ENCODE measurements at places on chromosomes 2 and 18.

DNA sequence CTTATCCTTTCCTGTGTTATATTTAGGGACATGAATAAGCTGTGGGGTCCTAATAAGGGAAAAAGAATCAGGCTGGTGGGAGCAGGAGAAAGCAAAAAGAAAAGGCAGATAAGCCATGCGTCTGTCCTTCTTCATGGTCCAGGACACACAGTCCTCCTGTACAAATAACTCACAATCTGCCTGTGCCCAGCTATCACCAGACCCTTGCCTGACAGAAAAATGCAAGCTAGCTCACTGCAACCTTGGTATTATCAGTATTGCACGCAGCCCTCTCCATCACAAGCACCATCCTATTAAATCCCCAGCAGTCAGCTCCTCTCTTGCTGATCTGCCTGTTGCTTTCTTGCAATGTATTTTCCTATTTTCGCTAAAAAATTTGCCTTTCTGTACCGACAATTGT lies 78.0 kb downstream of the NEURL3 start:
- no peak for DNase-seq
- H3K4me3 ChIP-seq, result peak overlapping the region; percentile 48
- H3K27me3 ChIP-seq, result no peaks in the 10 kb centered on the region
- H3K27ac ChIP-seq, result peak overlapping the region; percentile 96
- peaks cover 21% of the 10 kb centered on the region for H3K36me3 ChIP-seq

DNA sequence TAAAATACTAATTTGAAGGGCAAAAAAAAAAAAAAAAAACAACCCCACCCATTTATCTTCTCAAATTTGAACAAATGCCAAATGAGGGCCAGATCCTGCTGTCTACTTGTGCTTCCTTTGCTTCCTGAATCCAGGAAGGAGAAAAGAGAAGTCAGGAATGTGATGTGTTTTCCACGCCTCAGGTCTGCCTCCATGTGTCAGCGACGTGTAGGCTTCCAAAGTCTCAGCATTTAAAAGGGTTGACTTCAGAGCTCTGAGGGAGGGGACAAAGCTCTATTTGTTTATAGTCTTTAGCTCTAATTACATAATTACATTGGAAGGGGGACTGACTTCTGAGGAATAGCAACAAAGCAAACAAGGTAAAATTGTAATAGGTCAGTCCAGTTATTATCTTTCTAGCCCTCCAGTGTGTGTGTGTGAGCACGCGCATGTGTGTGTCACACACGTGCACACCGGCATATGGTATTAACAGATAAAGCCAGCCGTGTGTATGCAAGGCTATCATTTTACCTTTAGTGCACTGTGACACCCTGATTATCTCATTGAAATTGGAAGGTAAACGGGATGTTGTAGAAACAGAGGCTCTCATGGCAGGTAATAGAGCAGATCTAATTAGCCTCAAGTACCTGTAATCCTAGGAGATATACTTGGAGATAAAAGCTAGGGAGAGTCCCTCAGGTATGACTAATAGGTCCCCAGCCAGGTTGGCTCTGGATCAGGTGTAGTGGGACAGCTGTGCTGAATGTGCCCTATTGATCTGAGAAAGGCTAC lies 911.4 kb upstream of the ZEB2 start:
- H3K36me3 ChIP-seq, result no peaks in the 10 kb centered on the region
- H3K27me3 ChIP-seq, result peaks cover 11% of the 10 kb centered on the region
- H3K4me3 ChIP-seq, result no peak overlapping the region
- peak; percentile 69 for DNase-seq
- H3K4me1 ChIP-seq, result peaks cover 14% of the 10 kb centered on the region

GRCh38 chr2:143442193-143442592 lies 313.0 kb downstream of the ARHGAP15 start:
- H3K27me3 ChIP-seq, result no peaks in the 10 kb centered on the region
- DNase-seq, result no peak
- H3K27ac ChIP-seq, result no peak overlapping the region
- no peaks in the 10 kb centered on the region for H3K36me3 ChIP-seq

DNA sequence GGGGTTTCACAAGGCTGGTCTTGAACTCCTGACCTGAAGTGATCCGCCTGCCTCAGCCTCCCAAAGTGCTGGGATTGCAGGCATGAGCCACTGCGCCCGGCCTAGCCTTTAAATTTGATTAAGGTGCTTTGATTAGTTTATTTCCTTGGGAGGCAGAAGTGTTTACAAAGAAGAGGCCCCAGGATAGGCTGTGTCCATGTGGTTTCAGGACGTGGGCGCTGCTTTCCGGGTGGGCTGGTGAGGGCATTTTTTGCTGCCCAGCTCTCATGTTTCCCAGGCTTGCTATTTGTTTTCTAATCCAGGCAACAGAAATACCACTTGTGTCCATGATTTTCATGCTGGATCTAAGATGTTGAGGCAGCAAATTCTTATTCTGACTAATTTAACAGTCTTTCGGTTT lies 124.2 kb downstream of the SH3RF3 start:
- no peaks in the 10 kb centered on the region for H3K36me3 ChIP-seq
- no peak for DNase-seq
- H3K4me1 ChIP-seq, result no peaks in the 10 kb centered on the region
- H3K4me3 ChIP-seq, result no peak overlapping the region

DNA sequence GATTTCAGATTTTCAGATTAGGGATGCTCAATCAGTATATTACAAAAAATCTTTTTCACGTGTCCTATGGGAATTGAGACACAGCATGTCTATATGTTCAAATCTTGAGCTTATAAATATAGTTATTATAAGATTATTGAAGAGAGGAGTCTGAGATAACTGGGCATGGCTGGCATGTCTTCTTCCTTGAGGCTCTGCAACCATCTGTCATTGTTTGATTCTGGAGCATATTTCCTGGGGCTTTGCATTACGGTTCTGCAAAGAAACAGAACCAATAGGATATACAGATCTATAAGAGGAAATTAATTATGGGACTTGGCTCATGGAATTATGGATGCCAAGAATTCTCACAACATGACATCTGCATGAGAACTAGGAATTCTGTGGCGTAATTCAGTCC lies 386.1 kb downstream of the SOCS6 start:
- no peaks in the 10 kb centered on the region for H3K36me3 ChIP-seq
- no peak for DNase-seq
- no peaks in the 10 kb centered on the region for H3K4me1 ChIP-seq
- no peak overlapping the region for H3K27ac ChIP-seq
- H3K4me3 ChIP-seq, result no peak overlapping the region

- no peaks in the 10 kb centered on the region for H3K27me3 ChIP-seq
- H3K4me3 ChIP-seq, result no peak overlapping the region
- H3K27ac ChIP-seq, result no peak overlapping the region
- no peak for DNase-seq
- H3K4me1 ChIP-seq, result no peaks in the 10 kb centered on the region
Measured at GRCh38 chr18:29651122-29651680, 1391.3 kb downstream of the DSC3 start.

- DNase-seq, result no peak
- H3K36me3 ChIP-seq, result no peaks in the 10 kb centered on the region
- H3K27ac ChIP-seq, result no peak overlapping the region
- H3K27me3 ChIP-seq, result no peaks in the 10 kb centered on the region
- no peaks in the 10 kb centered on the region for H3K4me1 ChIP-seq
- H3K4me3 ChIP-seq, result no peak overlapping the region
Measured at GRCh38 chr2:231293163-231293562, 94.7 kb downstream of the ARMC9 start.

- peaks cover 28% of the 10 kb centered on the region for H3K4me1 ChIP-seq
- no peaks in the 10 kb centered on the region for H3K36me3 ChIP-seq
- H3K27me3 ChIP-seq, result peaks cover 85% of the 10 kb centered on the region
- no peak overlapping the region for H3K27ac ChIP-seq
Measured at GRCh38 chr2:174328114-174328960, 6.4 kb upstream of the SP9 start.

DNA sequence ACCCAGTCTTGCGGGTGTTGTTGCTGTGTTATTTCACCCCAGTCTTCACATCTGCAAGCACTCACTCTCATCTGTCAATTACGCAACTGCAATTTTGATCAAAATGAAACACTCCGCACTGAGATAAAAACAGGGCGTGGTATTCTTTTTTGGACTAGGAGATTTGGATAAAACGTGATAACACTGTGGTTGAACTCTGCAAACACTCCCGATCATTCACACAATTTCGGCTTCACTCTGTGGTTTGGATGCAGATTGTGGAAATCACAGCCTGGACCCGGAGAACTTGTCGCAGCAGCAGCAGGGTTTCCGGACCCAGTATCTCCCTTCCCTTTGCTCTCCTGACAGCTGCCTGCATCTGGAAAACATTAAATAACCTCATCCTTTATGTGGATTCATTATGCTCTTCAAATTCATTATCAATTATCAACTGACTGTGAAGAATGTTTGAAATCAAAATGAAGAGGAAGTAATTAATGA lies 49.4 kb upstream of the APCDD1 start:
- no peaks in the 10 kb centered on the region for H3K4me1 ChIP-seq
- no peak overlapping the region for H3K27ac ChIP-seq
- peaks cover 64% of the 10 kb centered on the region for H3K27me3 ChIP-seq
- no peak for DNase-seq

GRCh38 chr2:135742325-135742757 lies 686 bp downstream of the UBXN4 start:
- H3K4me1 ChIP-seq, result peaks cover 28% of the 10 kb centered on the region
- peak; percentile 42 for DNase-seq
- H3K4me3 ChIP-seq, result peak overlapping the region; percentile 86
- H3K27me3 ChIP-seq, result no peaks in the 10 kb centered on the region
- peak overlapping the region; percentile 95 for H3K27ac ChIP-seq

- no peaks in the 10 kb centered on the region for H3K27me3 ChIP-seq
- H3K4me3 ChIP-seq, result no peak overlapping the region
- no peak for DNase-seq
- no peak overlapping the region for H3K27ac ChIP-seq
- H3K36me3 ChIP-seq, result no peaks in the 10 kb centered on the region
- H3K4me1 ChIP-seq, result no peaks in the 10 kb centered on the region
Measured at GRCh38 chr2:231571661-231572191, 20.9 kb upstream of the TEX44 start.

- H3K27me3 ChIP-seq, result no peaks in the 10 kb centered on the region
- DNase-seq, result no peak
- no peak overlapping the region for H3K27ac ChIP-seq
- H3K4me3 ChIP-seq, result no peak overlapping the region
- H3K4me1 ChIP-seq, result peaks cover 30% of the 10 kb centered on the region
- peaks cover 5% of the 10 kb centered on the region for H3K36me3 ChIP-seq
Measured at GRCh38 chr2:31087491-31087890, 50.7 kb downstream of the GALNT14 start.

- H3K4me3 ChIP-seq, result no peak overlapping the region
- no peaks in the 10 kb centered on the region for H3K4me1 ChIP-seq
- DNase-seq, result no peak
- no peaks in the 10 kb centered on the region for H3K36me3 ChIP-seq
- no peak overlapping the region for H3K27ac ChIP-seq
Measured at GRCh38 chr2:53631313-53632125, 136.1 kb upstream of the CHAC2 start.

DNA sequence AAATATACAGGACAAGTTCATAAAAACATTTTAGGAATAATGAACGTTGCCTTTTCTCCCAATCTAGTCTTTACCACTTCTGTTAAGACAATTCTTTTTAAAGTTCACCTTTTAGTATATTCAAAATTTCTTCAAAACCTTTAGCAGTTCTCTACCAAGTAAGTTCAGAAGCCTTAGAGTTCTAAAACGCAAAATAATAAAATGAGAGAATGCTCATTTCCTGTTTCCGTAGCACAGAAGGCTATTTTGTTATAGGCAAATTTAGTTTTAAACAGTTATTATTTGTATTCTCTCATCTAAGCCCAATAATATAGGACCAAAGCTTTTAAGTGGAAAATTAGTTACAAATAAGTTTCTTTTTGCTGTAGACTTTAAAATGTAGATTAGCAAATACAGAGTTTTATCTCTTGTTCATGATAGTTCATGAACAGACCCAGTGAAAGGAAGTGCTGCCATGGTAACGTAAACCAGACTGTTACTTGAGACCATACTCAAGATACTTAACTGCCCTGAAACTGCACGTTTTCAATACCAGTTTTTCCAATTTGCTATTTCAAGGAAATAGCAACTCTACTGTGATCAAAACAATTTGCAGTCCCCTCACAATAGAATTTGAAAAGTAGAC lies 173.1 kb upstream of the STON1 start:
- no peaks in the 10 kb centered on the region for H3K27me3 ChIP-seq
- H3K36me3 ChIP-seq, result no peaks in the 10 kb centered on the region
- H3K27ac ChIP-seq, result no peak overlapping the region
- H3K4me3 ChIP-seq, result no peak overlapping the region

- peak; percentile 40 for DNase-seq
- peak overlapping the region; percentile 63 for H3K4me3 ChIP-seq
- H3K27ac ChIP-seq, result peak overlapping the region; percentile 60
Measured at GRCh38 chr2:121596221-121597080, 52.8 kb downstream of the CLASP1 start.

DNA sequence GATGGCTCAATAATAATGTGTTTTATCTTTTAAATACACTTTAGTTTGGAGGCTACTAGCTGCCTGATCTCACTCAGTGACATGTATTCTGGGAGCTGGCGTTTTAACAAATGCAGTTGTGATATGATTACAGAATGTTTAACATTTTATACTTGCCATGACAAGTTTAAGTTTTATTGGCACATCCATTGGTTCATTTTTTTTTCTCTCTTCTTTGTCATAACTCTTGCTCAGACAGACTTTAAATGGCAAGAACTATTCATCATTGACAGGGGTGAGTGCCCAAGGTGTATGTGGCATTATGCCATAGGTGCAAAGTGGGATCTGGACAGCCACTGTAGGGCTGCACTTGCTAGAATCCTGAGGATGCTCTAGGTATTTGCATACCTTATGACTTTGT lies 72.1 kb upstream of the MYL1 start:
- DNase-seq, result no peak
- no peaks in the 10 kb centered on the region for H3K27me3 ChIP-seq
- no peak overlapping the region for H3K27ac ChIP-seq
- H3K4me3 ChIP-seq, result no peak overlapping the region
- no peaks in the 10 kb centered on the region for H3K36me3 ChIP-seq
- no peaks in the 10 kb centered on the region for H3K4me1 ChIP-seq

GRCh38 chr2:39558906-39559305 lies 106.8 kb upstream of the TMEM178A start:
- H3K27me3 ChIP-seq, result no peaks in the 10 kb centered on the region
- H3K36me3 ChIP-seq, result no peaks in the 10 kb centered on the region
- H3K27ac ChIP-seq, result no peak overlapping the region
- H3K4me3 ChIP-seq, result no peak overlapping the region
- no peaks in the 10 kb centered on the region for H3K4me1 ChIP-seq

DNA sequence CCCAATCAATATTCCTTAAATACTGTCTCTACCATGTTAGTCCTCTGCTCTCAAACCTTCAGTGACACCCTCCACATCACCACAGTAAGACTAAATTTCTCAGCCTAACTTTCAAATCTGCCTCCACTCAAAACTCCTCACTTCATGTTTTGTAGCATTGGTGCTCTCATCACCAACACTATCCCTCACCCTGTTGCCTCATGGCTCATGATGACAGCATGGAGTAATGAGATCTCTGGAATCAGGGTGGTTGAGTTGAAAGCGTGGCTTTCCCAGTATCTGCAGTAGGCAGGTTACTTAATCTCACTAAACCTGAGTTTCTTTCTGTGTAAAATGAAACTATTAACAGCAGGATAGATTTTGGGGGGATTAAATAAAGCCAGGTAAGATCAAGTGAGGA lies 621.4 kb downstream of the NYAP2 start:
- no peaks in the 10 kb centered on the region for H3K27me3 ChIP-seq
- H3K4me3 ChIP-seq, result no peak overlapping the region
- no peak for DNase-seq

All from Calu3 (cell line).